Activated naive CD8-positive, alpha-beta T cell treated with anti-CD3 and anti-CD28 coated beads, Interleukin-2, amount 50 U/mL, for 24 hours (primary cell): ENCODE measurements at places on chromosomes 12 and 14.

DNA sequence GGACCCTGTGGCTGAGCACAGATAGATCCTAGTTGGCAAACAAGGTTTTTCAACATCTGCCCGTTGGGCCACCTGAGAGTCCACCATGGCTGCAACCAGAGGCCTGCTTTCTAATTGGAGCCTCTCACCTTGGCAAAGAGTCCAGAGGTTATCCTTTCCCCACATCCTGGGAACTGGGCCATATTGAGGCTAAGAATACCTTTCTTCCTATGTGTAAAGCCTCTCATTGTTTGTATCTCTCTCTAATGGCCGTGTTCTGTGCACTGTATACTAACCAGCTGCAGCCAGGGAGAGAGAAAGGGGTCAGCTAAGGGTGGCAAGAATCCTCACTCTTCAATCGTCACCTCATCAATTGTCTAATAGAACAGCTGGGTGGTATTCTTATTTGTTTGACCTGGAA lies 79.1 kb upstream of the ST8SIA1 start:
- no peak for DNase-seq

- DNase-seq = no peak
Measured at GRCh38 chr12:131565267-131566015, 145.4 kb upstream of the SFSWAP start.

DNA sequence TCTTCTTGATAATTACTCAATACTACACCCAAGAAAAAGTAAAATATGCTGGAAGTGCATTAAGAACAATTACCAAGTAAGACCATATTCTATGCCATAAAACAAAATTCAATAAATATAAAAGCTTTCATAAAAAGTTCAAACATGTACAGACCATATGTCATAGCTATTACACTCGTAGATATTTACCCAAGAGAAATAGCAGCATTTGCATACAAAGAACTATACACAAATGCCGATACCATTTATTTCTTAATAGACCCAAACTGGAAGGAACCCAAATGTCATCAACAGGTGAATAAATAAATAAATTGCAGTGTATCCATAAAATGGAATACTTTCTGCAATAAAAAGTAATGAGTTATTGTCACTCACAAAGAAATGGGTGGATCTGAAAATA lies 78.3 kb upstream of the SLC16A7 start:
- DNase-seq = no peak

GRCh38 chr14:89190765-89191513 lies 226.1 kb downstream of the FOXN3 start:
- no peak for DNase-seq

GRCh38 chr12:11877869-11878780 lies 192.6 kb upstream of the BCL2L14 start:
- no peak for DNase-seq

GRCh38 chr14:96888158-96888557 lies 91.0 kb downstream of the VRK1 start:
- DNase-seq = no peak

GRCh38 chr14:104981699-104982541 lies 3.7 kb upstream of the CLBA1 start:
- no peak for DNase-seq

DNA sequence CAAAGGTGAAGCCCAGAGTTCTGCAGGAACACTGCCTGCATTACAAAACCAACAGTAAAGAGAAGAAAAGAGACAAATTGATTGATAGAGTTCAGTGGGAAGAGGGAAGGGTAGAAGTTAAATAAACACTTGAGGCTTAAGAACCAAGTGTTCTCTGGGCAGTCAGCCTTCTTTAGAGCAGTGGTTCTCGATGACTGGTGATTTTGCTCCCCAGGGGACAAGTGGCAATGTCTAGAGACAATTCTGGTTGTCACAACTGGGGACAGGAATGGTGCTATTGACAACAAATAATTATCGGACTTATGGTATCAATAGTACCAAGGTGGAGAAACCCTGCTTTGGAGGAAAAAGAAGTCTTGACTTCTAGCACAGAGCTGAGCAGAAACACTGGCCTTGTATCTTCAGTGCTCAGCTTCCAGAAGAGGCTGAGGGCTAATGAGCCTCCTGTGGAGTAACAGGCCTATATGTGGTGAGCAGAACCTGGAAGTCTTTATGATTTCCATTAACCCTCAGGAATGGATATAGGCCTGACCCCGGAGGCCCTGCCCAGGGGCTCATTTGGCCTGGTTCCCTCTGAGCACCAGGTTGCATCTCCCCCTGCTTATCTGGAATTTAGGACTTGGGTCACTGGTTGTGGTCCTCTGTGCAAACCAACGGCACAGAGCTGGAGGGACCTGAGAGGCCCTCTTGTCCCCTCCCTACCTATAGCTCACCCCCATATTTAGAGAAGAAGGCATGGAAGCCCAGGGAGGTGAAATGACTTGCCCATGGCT lies 204.6 kb upstream of the PWP1 start:
- no peak for DNase-seq

DNA sequence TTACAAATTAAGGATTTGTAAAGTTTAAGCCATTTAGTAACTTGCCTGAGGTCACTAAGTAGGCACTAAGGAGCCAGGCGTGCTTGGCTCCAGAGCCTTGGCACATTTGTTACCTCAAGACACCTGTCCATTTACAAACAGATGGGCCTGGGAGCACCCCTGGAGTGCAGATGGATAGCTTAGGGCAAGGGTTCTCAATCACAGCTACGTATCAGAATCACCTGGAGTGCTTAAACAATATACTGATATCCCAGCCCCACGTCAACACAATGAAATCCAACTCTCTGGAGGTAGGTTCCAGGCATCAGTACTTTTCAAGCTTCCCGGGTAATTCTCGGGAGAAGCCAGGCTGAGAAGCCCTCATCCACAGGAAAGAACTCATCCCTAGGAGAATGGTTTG lies 45.4 kb downstream of the SLC8A3 start:
- DNase-seq = no peak

DNA sequence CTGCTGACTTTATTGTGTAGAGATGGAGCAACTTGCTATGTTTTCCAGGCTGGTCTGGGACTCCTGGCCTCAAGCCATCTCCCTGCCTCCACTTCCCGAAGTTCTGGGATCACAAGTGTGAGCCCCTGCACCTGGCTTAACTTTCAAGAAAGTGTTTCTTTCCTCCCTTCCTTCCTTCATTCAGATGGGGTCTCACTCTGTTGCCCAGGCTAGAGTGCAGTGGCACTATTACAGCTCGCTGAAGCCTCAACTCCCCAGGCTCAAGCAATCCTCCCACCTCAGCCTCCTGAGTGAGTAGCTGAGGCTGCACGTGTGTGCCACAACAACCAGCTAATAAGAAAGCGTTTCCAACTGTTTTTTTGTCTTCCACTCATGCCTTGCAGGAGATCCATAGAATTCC lies 185.6 kb upstream of the AMIGO2 start:
- DNase-seq = no peak

DNA sequence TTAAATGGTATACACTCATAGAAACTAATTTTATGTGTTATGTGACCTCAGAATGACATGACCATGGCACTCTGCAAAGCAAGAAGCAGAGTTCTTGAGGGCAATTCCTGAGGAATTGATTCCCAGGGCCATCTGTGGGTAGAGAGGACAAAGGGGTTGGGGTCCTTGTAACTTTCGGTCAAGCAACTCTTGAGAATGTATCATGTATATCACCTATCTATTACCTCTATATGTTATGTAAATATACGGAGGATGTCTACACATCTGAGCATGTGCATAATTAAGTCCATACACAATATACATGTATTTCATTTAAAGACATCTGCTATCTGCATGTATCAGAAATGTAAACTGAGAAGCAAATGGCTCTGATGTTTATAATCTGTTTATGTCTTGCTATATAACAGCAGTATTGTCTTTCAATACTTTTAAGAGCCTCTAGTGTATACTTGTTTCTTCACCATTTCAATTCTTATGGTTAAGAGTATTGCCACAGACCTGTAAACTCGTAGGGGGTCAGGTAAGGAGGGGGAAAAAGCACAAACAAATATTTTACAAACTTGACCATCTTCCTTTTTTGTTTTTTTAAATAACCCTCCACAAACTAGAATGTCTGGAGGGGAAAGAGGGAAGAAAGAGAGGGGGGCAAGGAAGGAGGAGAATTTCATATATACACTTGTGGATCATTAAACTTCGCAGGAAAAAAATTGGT lies 4.5 kb downstream of the FOXA1 start:
- DNase-seq = no peak

GRCh38 chr14:92471919-92472318 lies 41.7 kb upstream of the RIN3 start:
- no peak for DNase-seq

- no peak for DNase-seq
Measured at GRCh38 chr12:49887536-49888401, 15.9 kb downstream of the FAIM2 start.

DNA sequence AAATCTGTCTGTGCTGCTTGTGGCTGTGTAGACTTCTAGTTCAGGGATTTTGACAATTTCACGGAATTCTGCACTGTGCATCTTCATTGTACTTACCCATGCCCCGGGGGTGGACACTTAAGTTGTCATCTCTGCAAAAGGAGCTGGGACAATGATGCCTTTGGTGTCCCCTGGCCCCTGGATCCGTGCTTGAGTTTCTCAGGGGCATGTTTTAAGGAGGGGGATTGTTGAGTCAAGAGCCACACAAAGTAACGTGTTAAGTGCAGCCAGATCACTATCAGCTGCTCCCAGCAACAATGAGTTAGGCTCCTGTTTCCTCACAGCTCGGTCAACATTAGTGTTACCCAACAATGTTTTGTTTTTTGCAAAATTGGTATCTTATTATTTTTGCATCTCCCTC lies 305.0 kb upstream of the DIO3 start:
- no peak for DNase-seq

GRCh38 chr12:6963016-6963731 lies 7.3 kb downstream of the PHB2 start:
- DNase-seq = peak; percentile 20

GRCh38 chr14:77059276-77059915 lies 30.9 kb upstream of the IRF2BPL start:
- no peak for DNase-seq

- DNase-seq = no peak
Measured at GRCh38 chr14:32311294-32312009, 17.6 kb upstream of the AKAP6 start.

- DNase-seq = no peak
Measured at GRCh38 chr14:53591816-53592215, 364.8 kb downstream of the BMP4 start.

DNA sequence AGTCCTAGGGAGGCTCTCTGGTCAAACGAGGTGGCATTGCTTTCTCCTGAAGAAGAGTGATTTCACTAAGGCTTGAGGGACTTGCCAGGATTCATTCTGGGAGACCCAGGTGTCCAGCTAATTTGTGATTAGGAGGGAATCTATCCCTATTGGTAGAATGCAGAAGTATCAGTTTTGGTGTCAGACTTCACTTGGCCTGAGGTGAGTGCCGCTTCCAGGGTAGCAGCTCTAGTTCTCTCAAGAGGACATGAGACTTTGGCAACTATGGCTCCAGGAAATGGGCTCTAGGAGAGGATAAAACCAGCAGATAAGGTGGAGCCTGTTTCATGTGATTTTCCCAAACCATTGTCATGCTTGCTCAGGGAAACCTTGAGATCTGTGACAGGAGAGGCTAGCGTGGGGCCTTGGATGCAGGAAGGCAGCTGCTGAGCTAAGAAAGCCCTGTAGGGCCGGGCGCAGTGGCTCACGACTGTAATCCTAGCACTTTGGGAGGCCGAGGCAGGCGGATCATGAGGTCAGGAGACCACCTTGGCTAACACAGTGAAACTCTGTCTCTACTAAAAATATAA lies 11.6 kb upstream of the TMEM117 start:
- no peak for DNase-seq

- no peak for DNase-seq
Measured at GRCh38 chr12:74984631-74985030, 225.0 kb downstream of the KCNC2 start.

GRCh38 chr12:46787496-46788055 lies 38.2 kb downstream of the SLC38A4 start:
- no peak for DNase-seq

DNA sequence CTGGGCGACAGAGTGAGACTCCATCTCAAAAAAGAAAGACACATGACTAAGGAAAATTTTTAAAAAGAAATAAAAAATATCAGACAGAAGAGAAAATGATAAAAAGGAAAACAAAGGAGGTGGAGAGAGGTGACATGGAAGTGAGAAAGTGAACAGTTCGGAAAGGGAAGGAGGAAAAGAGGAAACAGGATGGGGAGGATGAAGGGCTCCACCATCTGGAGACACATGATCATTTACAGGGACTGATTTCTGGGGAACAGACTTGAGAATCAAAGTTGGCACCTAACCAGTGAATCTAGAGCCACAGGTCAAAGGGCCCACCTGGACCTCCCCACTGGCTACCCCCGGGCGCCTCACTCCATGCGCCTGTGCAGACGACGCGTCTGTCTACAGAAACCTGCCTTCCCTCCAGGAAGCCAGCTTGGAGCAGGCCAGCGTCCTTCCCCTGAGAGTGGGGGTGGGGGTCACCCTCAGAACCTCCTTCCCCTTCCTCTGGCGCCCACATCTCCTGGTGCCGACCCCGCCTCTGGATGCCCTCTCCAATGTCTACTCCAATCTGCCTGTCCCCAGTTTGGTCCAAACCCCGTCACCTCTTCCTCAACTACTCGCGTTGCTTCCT lies 60.5 kb downstream of the AMN start:
- DNase-seq = no peak

- DNase-seq = no peak
Measured at GRCh38 chr14:37594971-37595808, at the start of the genes FOXA1 and TTC6. Gene FOXA1 (minus strand): TSS chr14:37595249. CDS start chr14:37594972, 277 bp downstream. Gene TTC6 (plus strand): TSS chr14:37595629. CDS start chr14:37622065, 26,436 bp downstream.

DNA sequence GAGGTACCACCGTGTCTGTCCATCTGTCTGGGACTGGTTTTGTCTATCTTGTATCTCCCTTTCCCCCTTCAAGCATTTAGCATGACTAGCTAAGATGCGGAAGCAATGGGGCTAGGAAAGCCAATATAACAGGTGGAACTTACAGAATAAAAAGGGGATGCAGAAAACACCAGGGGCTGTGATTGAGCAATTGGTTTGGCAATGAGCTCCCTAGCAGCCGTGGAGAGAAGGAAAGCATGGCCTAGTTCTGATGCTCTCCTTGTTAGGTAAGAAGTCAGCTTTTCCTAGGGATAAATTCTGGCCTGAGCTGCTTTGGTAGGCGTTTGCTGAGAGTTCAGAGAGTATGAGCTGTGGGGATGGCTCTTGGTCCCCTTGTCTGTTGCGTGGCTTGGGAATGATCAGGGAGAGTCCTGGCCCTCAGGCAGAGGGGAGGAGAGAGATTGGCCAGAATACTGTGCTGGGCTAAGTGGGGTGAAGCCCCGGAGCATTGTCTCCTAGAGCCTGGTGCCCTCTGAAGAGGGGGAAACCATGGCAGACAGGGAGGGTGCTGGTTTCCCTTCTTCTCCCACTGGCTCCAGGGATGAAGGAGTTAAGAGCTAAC lies 7.1 kb downstream of the SETD1B start:
- DNase-seq = no peak
